Upper lobe of left lung (tissue), 6 donors: ENCODE measurements at places on chromosomes 1 and 21. TPM values are rescaled to one million over a fixed set of nuclear protein-coding genes. Genes with fewer than 3 reads are reported as not detected.

DNA sequence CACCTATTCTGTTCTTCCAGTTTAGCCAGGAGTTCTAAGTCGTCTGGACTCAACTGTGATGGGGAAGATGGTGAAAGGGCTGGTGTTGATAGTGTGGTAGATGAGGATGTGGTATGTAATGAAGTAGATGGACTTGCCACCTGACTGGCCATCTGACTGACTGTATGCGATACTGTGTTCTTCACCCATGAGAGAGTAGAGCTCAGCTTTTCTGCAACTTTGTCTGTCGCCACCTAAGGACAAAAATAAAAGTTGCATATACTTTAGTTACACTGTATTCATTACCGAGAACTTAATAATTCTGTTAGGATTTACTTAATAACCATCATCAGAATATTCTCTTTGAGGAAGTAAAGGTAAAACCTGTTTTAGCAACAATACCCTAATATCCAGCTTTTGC, 48.5 kb downstream of the EVI5 start:
- peaks cover 9% of the 10 kb centered on the region for H3K4me1 ChIP-seq
- H3K4me3 ChIP-seq: no peak overlapping the region
- H3K27me3 ChIP-seq: no peaks in the 10 kb centered on the region
- H3K27ac ChIP-seq: no peak overlapping the region
- no peaks in the 10 kb centered on the region for H3K36me3 ChIP-seq
- no peak for DNase-seq

The TCEA3 gene
- 39.2 TPM for total RNA-seq

GRCh38 chr1:111219557-111220286, 7.8 kb upstream of the CHI3L2 start:
- no peak overlapping the region for H3K4me3 ChIP-seq
- DNase-seq: no peak
- H3K36me3 ChIP-seq: no peaks in the 10 kb centered on the region
- H3K27ac ChIP-seq: no peak overlapping the region
- H3K27me3 ChIP-seq: no peaks in the 10 kb centered on the region
- H3K4me1 ChIP-seq: peaks cover 11% of the 10 kb centered on the region

DNA sequence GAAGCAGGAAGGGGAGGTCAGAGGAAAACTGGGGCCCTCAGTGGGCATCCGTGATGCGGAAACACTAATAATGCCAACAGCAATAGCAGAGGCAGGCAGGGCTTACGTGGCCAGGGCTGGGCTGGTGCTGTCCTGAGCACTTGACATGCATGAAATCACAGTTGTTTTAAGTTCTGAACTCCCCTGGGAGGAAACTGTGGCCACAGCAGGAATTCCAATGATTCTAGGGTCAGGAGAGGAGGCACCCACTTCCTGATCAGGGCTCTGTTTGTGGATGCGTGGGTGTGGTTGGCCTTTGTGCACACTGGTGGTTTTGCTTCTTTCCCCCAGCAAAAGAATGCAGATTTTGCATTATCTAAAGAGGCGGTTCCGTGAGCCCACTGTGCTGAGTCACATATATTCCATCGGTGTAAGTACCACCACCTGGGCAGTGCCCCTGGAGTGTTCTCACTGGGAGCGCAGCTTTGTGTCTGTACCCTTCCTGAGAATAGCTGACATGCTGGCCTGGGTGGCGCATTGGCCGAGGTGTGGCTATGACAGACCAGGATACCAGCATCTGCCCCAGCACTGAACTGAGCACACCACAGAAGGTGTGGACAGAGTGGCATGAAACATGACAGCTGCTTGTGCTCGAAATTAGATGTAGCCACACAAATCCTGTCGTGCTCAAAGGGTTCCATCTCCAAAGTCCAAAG, 71.0 kb downstream of the PDE9A start:
- H3K4me1 ChIP-seq: peaks cover 40% of the 10 kb centered on the region
- no peak for DNase-seq
- no peaks in the 10 kb centered on the region for H3K27me3 ChIP-seq
- no peak overlapping the region for H3K27ac ChIP-seq

DNA sequence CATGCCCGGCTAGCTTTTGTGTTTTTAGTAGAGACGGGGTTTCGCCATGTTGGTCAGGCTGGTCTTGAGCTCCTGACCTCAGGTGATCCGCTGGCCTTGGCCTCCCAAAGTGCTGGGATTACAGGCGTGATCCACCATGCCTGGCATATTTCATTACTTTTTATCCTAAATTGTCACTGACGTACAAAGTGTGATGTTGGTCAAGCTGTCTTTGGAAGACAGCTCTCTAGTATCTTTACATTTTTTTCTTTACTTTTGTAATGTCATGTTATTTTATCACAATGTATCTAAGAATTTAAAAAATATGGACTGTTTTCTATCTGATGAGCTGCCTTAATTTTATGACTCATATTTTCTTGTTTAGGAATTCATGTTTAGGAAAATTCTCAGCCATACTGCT, 72.2 kb downstream of the SPATA17 start:
- no peaks in the 10 kb centered on the region for H3K4me1 ChIP-seq
- H3K36me3 ChIP-seq: no peaks in the 10 kb centered on the region
- no peaks in the 10 kb centered on the region for H3K27me3 ChIP-seq
- H3K4me3 ChIP-seq: no peak overlapping the region
- DNase-seq: no peak
- H3K27ac ChIP-seq: no peak overlapping the region
